ENCODE measurements at places on chromosomes 5 and 9.

- DNase-seq: no peak
Measured at GRCh38 chr5:88821161-88821560, 61.8 kb downstream of the MEF2C start.

GRCh38 chr5:65742565-65743231 lies 20.7 kb downstream of the NLN start:
- peak; percentile 44 for DNase-seq

DNA sequence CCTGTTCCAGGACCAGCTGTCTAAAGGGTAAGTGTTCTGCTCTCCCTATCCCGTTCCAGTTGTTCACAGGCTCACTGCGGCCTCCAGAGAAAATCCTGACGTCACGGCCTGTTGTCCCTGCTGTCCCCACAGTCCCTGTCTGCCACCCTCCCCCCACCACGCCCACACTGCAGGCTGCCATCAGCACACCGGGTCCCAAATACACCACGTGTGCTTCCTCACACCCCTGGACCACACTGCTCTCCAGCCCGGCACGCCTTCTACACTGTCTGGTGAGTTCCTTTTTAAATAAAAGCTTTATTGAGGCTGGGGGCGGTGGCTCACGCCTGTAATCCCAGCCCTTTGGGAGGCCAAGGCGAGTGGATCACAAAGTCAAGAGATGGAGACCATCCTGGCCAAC lies 88.3 kb upstream of the RUFY1 start:
- no peak for DNase-seq

GRCh38 chr5:174145821-174146220 lies 100.3 kb downstream of the NSG2 start:
- no peak for DNase-seq

DNA sequence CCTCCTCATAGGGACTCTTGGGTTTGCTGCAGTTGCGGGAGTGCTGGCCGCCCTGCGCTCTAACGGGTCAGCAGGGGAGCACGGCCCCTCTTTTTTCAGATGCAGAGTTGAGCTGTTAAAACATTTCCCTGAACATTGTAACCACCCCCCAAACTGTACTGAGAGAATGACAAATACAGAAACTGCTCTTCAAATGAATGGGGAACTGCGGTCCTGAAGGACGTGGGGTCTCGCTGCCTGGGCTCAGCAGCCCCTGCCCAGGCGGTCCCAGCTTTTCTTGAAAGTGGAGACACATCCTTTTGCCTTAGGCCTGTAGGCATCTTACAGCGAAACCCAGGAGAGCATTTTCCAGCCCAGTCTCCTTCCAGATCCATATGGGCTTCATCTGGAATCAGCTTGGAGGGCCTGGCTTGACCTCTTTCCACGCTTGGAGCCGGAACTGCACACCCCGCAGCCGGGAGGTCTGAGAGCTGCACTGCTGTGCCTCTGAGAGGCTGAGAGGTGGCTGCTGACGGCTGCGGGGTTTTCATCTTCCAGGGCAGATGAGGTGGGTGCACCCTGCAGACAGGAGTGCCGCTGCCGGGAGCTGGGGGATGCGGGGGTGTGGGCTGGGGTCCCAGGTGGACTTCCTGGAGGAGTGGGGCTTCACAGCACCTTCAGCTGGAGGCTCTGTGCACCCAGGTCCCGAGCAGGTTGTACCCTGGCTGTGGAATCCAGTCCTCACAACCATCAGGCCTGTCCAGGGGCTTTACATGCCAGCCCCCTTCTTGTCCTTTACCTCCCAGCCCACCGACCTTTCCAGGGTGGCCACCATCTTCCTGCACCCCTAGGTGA lies 1.2 kb upstream of the AGPAT2 start:
- no peak for DNase-seq

- DNase-seq: no peak
Measured at GRCh38 chr5:68187268-68188055, 28.1 kb upstream of the PIK3R1 start.

DNA sequence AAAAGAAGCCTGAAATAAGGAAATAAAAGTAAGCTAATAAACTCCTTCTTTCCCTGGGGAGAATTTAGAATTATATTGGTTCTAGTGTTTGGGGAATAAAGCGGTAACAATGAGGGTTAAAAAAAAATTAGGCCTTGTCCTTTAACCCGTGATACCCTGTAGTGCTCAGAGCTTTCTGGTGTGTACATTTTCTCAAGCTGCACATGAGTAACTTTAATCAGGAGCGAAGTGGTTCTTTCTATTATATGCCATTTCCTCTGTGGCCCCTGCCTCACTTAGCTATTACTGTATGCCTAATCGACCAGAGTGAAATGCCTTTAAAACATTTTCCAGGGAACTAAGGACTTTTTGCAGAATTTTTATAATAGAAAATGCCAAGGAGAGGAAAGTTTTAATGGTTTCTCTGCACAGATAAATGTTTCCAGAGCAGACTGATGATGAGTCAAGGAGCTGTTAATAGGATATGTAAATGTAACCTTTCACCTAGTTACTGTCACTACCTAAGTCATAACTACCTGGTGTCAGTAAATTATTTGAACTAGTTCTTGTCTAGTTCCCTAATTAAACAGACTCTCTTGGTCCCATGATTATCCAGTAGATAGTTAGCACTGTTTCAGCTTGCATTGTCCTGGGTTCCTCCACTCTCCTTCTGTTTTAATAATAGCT lies 7.6 kb downstream of the PAM start:
- DNase-seq: no peak

DNA sequence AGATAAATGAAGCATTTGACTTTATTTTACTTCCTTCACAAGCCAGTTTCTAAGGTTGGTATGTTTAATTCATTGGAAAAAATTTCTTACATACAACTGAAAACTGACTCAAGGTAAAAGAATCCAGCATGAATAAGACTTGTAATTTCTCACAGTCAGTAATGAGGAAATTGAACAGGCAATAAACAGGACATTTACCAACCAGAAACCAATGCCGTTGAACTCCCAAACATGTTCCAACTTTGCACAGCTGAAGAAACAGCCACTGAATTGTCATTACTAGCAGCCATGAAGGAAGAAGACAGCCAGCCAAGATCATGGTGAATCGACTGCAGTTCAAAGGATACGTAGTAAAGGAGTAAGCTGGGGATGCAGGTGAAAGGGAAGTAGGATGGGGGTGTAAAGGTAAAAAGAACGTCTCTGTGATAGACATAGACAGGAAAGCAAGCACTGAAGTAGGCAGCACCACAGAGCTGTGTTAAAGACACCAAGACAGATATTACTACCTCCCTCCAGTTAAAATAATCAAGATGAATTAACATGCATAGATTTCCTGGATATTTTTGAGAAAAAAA lies 21.3 kb upstream of the SLC12A2 start:
- DNase-seq: no peak

DNA sequence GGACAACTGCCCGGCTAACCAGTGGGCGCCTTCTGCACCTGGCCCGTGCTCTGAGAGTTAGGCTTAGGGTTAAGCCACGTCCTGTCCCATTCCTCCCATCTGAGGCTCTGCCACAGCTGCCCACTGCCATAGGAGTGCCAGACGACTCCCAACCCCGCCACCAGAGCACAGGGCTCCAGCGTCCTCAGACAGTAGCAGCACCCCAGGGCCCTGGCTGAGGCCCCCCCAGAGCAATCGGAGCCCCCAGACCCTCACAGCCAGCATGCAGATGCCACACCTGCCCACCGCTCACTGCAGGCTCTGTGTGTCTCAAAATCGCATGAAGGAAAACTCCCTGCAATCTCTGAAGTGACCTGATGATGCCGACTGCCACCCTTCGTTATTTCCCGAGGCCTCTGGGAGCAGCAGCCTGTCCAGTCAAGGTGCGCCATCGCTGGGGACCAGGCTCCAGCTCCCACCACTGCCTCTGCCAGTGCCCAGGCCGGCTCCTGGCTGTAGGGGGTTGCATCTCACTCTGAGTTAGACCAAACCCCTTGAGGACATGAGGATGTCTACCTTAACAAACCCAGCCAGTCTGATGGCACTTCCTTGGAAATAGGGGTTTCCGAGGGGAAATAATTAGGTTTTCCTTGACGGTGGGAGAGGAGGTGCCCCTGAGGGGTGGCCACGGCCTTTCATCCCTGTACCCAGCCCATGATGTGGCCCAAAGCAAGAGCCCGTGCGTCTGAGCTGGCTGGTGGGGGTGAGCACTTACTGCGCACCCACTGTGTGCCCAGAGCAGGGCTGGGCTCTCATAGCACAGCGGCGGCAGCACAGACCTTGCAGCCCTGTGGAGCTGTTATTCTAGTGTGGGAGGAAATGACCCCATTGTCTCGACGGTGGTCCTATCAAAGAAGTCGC lies 58.0 kb upstream of the RNF130 start:
- no peak for DNase-seq

DNA sequence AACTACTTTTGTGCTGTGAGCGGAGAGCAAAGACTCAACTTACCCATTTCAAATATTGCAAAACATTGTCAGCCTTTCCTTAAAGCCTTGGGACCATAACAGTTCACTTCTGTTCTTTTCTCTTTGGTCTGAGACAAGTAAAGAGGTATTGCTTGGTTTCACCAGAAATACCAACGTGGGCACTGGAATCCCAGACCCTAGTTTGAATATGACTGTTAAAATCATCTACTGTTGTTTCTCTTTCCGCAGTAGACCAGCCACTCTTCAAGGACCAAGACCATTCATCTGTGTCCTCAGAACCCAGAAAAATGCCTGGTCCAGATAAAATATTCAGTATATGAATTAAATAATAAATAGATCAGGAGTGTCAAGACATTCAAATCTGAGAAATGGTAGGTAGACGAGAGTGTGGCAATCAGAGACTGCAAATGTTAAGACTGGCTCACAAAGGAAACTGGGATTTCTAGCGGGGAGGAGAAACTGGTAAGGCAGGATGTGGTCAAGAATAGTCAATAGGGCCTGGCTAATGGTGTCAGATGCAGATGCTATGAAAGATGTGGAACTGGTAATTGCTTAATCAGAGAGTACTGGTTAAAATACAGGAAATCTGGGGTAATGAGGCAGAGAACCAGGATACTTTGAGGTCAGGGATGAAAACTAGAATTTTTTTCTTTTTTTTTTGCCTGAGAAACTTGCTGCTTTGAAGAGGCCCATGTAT lies 82.1 kb upstream of the IL33 start:
- DNase-seq: no peak

DNA sequence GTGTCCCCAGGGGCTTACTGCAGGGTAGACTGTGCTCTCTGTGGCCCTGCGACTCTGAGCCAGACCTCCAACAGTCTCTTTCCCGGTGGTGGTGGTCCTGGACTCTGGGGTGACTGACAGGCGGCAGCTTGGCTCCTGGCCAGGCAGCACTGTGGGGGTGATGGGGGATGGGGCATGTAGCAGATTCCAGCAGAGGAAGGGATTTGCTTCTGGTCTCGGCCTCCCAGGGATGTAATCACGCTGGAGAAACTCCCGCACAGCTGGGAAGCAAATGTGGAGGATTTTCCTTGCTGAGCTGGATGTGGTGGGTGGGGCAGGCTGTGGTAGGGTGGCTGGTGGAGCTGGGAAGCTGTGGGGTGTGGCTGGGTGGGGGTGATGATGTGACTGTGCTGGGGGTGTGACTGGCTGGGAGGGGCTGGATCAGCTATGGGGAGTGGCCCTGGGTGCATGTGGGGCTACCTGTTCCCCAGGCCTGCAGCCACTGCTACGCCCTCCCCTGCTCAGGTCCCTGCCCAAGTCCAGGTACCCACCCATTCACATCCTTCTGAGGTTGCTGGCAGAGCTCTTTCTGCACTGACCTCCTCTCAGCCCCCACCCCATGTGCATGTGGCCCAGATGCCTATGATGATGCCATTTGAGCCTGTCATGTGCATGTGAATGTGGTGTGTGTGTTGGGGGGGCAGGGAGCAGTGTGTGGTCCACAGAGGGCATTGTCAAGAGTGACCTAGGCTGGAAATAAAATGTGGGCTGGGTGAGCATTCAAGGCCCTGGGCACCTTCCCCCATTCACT lies 3.8 kb downstream of the NDST1 start:
- no peak for DNase-seq

DNA sequence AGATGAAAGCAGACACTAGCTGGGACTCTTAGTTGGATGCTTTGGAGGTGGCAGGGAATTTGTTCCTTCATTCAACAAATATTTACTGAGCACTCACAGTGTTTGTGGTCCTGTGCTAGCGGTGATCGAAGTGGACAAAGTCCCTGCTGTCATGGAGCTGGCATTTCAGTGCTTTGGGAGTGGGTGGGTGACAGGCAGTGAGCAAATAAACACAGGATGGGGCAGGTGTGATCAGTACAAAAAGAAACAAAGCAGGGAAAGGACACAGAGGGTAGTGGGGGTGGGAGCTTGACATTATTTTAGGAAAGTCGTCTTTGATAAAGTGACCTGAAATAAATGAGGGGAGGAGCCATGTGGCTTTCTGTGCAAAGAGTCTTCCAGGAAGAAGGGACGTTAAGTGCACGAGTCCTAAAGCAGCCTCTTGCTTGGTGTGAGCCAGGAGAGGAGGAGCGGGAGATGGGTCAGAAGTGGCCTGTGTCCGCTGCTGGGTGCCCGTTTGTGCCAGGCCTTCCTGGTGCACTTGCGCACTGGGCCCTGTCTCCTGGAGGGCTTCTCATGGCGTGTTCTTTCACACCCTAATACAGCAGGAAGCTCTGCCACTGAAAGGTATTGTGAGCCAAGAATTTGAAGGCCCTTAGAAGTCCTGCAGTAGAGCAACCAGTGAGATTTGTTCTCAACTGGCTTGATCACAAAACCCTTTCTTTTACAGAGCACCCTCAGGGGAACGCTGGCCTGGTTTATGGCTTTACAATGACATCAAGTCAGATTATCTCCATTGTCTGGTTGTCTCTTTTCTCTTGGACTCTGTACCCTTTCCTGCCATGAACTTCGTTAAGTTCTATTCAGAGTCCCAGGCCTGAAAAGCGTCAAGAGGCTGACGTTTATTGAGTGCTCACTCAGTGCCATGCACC lies 14.8 kb downstream of the NDST1 start:
- DNase-seq: no peak

DNA sequence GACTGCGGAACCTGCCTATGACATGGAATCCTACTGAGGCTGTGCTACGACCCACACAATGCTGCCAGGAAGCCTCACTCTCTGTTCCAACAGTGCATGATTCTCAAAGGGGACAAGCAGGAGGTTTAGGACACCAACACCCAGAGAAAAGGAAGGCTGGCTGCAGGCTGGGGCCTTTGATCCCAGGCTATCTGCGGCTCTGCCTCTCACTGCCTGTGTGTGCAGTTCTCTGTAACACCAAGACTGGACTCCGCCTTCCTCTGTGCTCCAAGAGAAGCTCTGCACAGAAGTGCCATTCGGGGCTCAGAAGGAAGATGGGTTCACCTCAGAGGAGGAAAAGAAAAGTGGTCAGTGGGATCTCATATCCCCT lies 20.5 kb downstream of the ANKH start:
- DNase-seq: no peak

DNA sequence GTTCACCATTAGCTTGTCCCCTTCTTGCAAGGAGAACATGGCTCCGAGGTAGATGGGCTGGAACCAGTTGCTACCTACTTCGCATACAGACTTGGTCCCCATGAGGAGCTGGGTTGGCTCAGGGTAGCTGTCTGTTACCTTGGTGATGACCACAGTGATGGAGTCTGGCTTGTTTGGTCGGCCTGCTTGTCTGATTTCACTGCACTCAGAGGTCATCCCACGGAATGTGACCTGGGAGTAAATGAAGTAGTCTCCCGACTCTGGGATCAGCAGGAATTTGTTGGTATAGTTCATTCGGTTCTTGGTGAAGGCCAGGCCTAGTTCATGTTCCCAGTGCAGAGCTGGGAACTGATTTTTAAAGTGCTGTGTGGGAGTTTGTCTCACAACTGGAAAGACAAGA lies 15.3 kb downstream of the TNFSF15 start:
- DNase-seq: no peak

GRCh38 chr9:92769990-92770359 lies 5.3 kb upstream of the BICD2 start:
- DNase-seq: no peak

Data from CD4-positive, alpha-beta T cell treated with Interleukin-4 for 4 hours (primary cell).